Activated T-helper 1 cell treated with anti-CD3 and anti-CD28 coated beads, Interleukin-2, amount 50 U/mL, for 16 hours (primary cell): ENCODE measurements at places on chromosomes 13 and 19.

DNA sequence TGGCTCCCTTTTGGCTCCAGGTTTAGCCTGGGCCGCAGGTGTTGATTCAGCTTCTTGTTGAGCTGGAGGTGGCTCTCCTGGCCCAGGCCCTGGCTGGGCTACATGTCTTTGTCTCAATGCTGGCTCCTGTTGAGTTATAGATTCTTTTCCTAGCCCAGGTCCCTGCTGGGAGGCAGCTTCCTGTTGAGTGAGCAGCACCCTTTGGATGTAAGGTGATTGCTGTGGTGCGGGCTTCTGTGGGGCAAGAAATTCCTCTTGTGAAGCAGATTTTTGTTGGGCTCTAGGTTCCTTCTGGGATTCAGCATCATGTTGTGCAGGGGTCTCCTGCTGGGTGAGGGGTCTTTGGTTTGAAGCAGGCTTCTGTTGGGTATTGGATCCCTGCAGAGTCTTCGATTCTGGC lies 545 bp downstream of the LIPE start:
- no peak for DNase-seq

GRCh38 chr13:110663491-110663890 lies 42.4 kb downstream of the CARS2 start:
- DNase-seq = no peak

- no peak for DNase-seq
Observed at GRCh38 chr13:59533561-59534555, 629.9 kb downstream of the DIAPH3 start.

DNA sequence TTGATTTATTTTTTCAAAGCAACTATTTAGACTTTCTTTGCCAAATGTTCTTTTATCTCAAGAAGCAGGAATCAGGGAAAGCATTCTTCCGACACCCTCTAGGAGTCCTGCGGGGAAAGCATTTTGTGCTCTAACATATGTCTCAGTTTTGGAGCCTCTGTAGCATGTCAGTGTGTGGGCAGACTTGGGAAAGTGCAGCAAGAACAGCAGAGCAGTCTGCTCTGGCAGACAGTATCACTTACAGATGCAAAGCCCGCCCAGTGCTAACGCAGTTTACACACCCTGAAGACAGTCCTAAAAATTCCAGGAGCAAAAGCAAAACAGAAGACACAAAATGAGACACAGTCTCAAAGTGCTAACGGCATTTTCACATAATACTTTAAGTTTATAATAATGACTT lies 393.5 kb downstream of the KLF12 start:
- no peak for DNase-seq

DNA sequence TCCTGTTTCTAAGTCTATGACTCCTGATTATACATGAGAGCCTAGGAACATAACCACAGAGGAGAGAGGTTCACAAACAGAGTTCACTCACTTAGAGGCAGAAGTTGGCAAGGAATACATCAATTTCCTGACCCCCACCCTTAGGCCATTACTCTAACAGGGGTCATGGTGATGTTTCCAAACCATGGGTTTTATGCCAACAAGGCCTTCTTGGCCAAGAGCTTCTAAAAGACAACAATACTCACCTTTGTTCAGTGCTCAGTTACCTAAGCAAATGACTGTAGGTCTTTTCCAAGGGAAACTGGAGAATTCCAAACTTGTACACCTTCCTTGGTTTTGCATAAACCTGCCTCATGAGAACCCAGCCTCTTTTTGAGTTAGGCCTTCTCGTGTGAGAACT lies 52.6 kb downstream of the ERICH4 start:
- no peak for DNase-seq

GRCh38 chr13:43242040-43242439 lies 218.7 kb downstream of the DNAJC15 start:
- DNase-seq = no peak

- DNase-seq = no peak
Observed at GRCh38 chr13:76459863-76460262, 426.3 kb downstream of the KCTD12 start.

- no peak for DNase-seq
Observed at GRCh38 chr13:60501236-60501635, 104.2 kb downstream of the TDRD3 start.

- DNase-seq = no peak
Observed at GRCh38 chr13:78867655-78868054, 208.7 kb upstream of the OBI1 start.

DNA sequence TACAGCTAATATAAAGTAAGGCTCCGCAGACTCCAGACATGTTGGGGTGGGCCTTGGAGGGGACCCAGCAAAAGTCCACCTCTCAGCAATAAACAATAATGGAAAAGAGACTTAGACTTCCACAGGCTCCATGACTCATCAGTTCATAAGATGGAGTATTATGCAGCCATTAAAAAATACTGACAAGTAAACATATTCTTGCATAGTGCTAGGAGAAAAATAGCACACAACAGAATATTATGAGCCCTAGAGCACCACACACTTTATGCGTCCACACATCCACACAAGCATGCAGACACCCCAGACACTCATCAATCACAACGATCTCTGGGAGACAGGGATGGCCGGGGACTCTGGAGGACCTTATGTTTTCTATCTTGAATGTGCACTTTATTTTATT lies 46.0 kb downstream of the PDCD5 start:
- DNase-seq = no peak

- DNase-seq = no peak
Observed at GRCh38 chr19:10544242-10544752, 593 bp downstream of the ATG4D start.

GRCh38 chr13:100674572-100674871 lies at the start of gene TMTC4:
Gene TMTC4, minus strand, starts transcription at chr13:100674795. Its CDS starts 4,433 bp downstream, at chr13:100670362.
- no peak for DNase-seq

DNA sequence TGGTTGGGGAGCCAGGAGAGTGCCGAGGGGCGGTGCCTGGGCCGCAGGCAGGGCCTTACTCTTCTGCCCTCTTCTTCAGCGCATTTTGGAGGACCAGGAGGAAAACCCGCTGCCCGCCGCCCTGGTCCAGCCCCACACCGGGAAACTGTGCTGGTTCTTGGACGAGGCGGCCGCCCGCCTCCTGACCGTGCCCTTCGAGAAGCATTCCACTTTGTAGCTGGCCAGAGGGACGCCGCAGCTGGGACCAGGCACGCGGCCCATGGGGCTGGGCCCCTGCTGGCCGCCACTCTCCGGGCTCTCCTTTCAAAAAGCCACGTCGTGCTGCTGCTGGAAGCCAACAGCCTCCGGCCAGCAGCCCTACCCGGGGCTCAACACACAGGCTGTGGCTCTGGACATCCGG lies 9.4 kb downstream of the PGLS start:
- DNase-seq = no peak

- DNase-seq = no peak
Observed at GRCh38 chr19:16023146-16023915, 53.0 kb upstream of the TPM4 start.

GRCh38 chr19:11887611-11888531 lies at the start of gene ZNF69:
Gene ZNF69, plus strand, starts transcription at chr19:11887782. Its CDS starts 142 bp downstream, at chr19:11887924.
- peak; percentile 6 for DNase-seq

GRCh38 chr13:48431987-48432615 lies 19.2 kb upstream of the LPAR6 start:
- DNase-seq = no peak

DNA sequence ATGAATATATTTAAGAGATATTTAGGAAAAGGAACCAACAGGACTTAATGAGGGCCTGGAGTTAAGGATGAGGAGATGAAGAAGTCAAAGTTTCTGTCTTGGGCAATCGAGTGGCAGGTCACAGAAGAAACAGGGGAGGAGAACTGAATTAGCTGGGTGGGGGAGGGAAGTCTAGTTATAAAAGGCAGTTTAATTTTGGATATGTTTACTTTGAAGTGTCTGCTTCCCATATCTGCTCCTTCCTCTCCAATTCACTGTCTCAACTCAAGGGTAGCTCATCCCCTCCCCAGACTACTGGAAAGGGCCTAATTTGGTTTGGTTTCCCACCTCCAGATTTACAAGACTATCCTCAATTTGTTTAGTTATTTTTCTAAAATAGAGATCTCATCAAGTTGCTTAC lies 195.9 kb downstream of the VWA8 start:
- DNase-seq = no peak

- DNase-seq = peak; percentile 38
Observed at GRCh38 chr19:1767464-1767933, 14.2 kb downstream of the ONECUT3 start.

- DNase-seq = peak; percentile 63
Observed at GRCh38 chr19:33177417-33177979, 16.6 kb upstream of the LRP3 start.

- DNase-seq = no peak
Observed at GRCh38 chr13:45850027-45850613, 1.4 kb downstream of the SIAH3 start.

GRCh38 chr13:71055644-71056043 lies 811.4 kb downstream of the DACH1 start:
- DNase-seq = no peak

- DNase-seq = peak; percentile 100
Observed at GRCh38 chr19:54189735-54190502, 539 bp upstream of the MBOAT7 start.

GRCh38 chr19:45922281-45922680 lies 7.7 kb upstream of the NANOS2 start:
- DNase-seq = no peak

- DNase-seq = peak; percentile 27
Observed at GRCh38 chr19:55406826-55407549, 600 bp downstream of the UBE2S start.

- no peak for DNase-seq
Observed at GRCh38 chr13:72072261-72072660, 205.3 kb upstream of the DACH1 start.

- DNase-seq = no peak
Observed at GRCh38 chr19:15649526-15649925, 8.8 kb downstream of the CYP4F3 start.

DNA sequence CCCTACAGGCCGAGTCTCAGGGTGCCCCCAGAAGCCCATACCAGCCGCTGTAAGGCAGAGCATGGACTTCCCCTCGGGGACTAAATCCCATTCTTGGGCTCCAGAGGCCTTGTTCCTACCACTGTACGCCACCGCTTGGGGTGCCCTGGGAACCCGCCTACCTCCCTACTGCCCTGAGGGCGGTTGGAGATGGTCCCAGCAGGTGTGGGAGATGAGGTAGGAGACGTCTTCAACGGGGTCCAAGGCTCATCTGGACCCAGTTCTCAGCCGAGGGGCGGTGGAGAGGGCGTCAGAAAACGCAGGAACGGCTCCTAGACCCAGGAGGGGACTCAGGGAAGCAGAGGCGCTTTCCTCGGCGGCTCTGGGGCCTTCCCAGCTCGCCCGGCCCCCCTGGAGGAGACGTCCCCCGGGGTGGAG lies 833 bp upstream of the ZIK1 start:
- DNase-seq = no peak

DNA sequence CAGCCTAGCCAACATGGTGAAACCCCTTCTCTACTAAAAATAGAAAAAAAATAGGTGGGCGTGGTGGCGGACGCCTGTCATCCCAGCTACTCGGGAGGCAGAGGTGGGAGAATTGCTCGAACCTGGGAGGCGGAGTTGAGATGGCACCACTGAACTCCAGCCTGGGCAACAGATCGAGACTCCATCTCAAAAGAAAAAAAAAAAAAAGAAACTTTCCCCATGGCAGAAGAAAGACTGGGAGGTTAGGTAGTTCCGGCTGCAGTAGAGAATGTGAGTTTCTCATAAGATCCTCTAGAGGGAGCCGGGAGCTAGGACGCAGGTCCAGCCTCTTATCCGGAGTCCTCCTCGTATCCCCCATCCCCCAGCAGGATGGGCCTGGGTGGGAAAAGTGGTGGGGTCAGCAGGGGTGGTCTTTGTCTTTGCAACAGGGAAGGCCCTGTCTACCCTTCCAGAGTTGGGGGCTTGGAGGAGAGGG lies 13.2 kb upstream of the CREB3L3 start:
- no peak for DNase-seq

DNA sequence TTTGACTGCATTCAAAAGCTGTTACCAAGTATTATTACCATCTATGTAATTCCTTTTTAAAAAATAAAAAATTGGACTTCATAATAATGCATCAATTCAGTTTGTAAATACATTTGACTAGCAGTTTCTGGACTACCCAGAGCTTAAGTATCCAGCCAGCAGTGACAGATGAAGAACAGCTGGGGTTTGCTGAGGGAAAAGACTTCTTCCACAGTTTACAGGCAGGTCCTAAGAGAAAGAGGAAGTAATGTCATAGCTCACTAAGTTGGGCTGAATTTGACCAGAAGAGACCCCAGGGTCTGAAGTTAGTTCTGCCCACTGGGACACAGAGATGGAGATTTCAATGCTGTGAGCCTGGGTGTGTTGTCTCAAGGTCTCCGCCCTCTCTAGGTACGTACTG lies 96.4 kb downstream of the MBNL2 start:
- DNase-seq = no peak

GRCh38 chr13:73991884-73992283 lies 142.3 kb downstream of the KLF12 start:
- no peak for DNase-seq
